ENCODE measurements at places on chromosomes 4 and X. TPM values are rescaled to one million over a fixed set of nuclear protein-coding genes. Genes with fewer than 3 reads are reported as not detected.

- H3K27me3 ChIP-seq, result no peaks in the 10 kb centered on the region
- no peaks in the 10 kb centered on the region for H3K4me1 ChIP-seq
- no peak overlapping the region for H3K4me3 ChIP-seq
- no peak overlapping the region for H3K27ac ChIP-seq
- no peak for DNase-seq
- no peaks in the 10 kb centered on the region for H3K36me3 ChIP-seq
Measured at GRCh38 chr4:165784672-165785071, 88.4 kb upstream of the TLL1 start.

Gene FHL1
- 8.1 TPM for total RNA-seq

- DNase-seq, result no peak
- no peaks in the 10 kb centered on the region for H3K36me3 ChIP-seq
- no peaks in the 10 kb centered on the region for H3K4me1 ChIP-seq
- H3K4me3 ChIP-seq, result no peak overlapping the region
- H3K27ac ChIP-seq, result no peak overlapping the region
Measured at GRCh38 chr4:9765091-9765490, 16.3 kb upstream of the DRD5 start.

GRCh38 chrX:445727-446126, 59.0 kb upstream of the PPP2R3B start:
- no peaks in the 10 kb centered on the region for H3K36me3 ChIP-seq
- no peak overlapping the region for H3K4me3 ChIP-seq
- H3K27me3 ChIP-seq, result no peaks in the 10 kb centered on the region
- no peak overlapping the region for H3K27ac ChIP-seq
- no peak for DNase-seq

- peak overlapping the region; percentile 73 for H3K27ac ChIP-seq
- no peak for DNase-seq
- H3K27me3 ChIP-seq, result no peaks in the 10 kb centered on the region
- no peaks in the 10 kb centered on the region for H3K4me1 ChIP-seq
- H3K4me3 ChIP-seq, result no peak overlapping the region
Measured at GRCh38 chrX:11427453-11428071, 134.3 kb downstream of the AMELX start.

DNA sequence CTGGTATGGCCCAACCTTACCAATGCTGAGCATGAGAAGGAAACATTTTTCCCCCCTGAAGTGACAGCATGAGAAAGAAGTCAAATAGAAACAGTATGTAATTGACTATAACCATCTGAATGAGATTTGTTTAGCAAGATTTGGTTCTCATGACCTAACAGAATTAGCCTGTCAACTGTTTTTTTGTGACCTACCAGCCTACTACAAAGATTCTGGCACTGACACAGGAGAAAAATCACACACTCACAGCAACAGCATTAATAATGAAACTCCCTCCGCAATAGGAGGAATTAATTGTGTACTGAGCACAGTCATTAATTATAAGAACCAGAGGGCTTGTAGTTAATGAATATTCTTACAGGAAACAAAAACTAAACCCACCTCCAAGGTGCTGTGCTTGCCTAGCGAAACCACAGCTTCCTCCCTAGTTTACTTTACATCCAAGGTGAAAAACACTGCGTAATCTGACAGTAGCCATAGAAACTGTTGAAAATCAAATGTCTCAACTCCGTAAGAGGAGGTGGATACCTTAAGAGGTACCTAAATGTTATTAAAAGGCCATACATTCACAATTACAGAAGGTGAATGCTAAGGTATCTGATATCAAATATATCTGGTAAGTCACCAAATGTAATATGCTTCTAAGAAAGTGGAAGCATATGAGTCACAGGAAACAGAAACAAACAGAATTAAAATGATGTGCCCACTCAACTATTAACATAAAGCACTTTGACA, 34.9 kb downstream of the MMRN1 start:
- H3K27me3 ChIP-seq, result no peaks in the 10 kb centered on the region
- no peak overlapping the region for H3K4me3 ChIP-seq
- H3K27ac ChIP-seq, result peak overlapping the region; percentile 3
- H3K4me1 ChIP-seq, result peaks cover 4% of the 10 kb centered on the region
- peak; percentile 63 for DNase-seq

DNA sequence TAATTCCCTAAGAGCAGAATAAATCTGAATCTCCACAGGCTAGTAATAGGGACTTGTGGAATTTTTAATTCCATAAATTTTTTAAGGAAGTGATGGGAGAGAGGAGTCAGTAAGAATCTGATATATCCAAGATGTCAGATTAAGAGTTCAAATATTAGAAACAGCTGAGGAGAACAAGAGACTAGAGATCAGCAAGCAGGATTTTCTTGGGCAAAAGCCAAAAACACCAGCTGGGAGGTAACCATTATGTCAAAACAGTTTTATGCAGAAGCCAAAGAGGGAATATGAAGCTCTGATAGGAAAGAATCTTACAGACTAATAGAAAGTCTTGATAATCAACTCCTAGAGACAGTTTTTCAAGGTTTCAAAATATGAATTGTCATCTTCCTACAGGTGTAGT, 72.2 kb upstream of the RBPJ start:
- DNase-seq, result no peak
- no peaks in the 10 kb centered on the region for H3K4me1 ChIP-seq
- H3K36me3 ChIP-seq, result no peaks in the 10 kb centered on the region

DNA sequence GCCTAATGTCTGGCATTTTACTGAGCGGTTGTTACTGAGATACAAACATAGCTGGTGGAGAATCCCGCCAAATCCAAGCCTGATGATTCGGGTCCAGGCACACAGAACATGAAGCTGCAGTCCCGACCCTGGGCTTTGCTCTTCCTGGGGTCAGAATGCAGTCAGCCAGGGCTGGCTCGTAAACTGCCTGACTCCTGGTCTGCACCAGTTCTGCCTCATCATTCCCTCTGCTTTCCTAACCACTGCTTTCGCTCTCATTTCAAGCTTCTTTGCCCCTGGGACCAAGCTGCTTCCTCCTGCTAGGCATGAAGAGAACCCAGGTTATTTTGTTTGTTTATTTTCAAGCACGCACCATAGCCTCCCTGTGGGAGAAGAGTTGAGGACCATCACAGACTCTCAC, 39.3 kb downstream of the GATB start:
- DNase-seq, result no peak
- H3K27ac ChIP-seq, result no peak overlapping the region
- no peaks in the 10 kb centered on the region for H3K4me1 ChIP-seq
- no peak overlapping the region for H3K4me3 ChIP-seq
- H3K36me3 ChIP-seq, result no peaks in the 10 kb centered on the region
- no peaks in the 10 kb centered on the region for H3K27me3 ChIP-seq

Gene P2RY8
- total RNA-seq, result 50.1 TPM

Gene GAR1
- total RNA-seq, result 63.9 TPM

DNA sequence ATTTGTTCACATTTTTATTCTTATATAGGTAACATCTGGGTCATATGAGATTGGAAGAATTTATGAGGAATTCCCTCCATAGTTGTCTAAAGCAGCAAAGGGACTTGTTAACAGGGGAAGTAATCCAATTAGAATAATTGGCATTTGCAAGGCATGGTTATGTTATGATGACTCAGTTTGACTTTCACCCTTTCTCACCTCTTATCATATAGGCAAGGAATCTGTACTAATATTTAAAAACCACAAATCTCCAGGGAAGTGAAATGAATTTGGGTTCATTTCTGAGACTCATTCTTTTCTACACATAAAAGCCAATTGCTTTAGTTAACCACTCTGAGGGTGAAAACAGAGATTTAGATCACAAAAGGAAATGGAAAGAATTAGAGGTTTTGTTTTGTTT, 281.5 kb upstream of the DKK2 start:
- DNase-seq, result no peak
- no peaks in the 10 kb centered on the region for H3K27me3 ChIP-seq
- no peaks in the 10 kb centered on the region for H3K36me3 ChIP-seq
- H3K27ac ChIP-seq, result no peak overlapping the region

DNA sequence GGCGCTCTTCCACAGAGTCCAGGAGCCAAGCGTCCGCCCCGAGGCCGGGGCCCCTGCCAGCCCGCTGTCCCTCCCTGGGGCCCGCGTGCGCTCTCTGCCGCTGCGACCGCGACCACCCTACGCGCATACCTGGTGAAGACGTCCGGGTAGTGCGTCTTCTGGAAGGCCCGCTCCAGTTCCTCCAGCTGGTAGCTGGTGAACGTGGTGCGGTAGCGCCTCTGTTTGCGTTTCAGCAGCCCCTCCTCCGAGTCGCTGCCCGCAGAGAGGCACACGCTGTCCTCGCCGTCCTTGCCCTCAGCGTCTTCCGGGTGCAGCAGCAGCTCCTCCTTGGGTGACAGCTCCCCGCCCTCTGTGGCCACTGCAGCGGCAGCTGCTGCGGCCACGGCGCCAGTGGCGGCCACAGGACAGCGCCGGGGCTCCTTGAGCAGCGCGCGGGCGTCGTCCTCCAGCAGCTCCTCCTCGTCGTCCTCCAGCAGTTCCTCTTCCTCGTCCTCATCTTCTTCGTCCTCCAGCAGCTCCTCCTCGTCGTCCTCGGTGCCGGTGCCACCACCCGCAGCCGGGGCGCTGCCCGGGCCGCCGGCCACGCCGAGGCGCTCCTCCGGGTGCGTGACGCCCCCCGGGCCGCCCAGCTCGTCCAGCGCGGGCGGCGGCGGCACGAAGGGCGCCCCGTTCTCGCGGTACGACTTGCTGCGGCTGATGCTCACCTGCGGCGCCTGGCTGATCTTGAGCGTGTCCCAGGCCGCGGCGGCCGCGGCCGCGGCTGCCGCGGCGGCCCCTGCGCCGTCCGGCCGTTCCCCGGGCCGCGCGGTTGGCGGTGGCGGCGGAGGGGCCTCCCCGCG, 2.8 kb downstream of the ARX start:
- H3K27me3 ChIP-seq, result peaks cover 10% of the 10 kb centered on the region
- no peak for DNase-seq
- no peak overlapping the region for H3K4me3 ChIP-seq
- no peak overlapping the region for H3K27ac ChIP-seq
- no peaks in the 10 kb centered on the region for H3K4me1 ChIP-seq

DNA sequence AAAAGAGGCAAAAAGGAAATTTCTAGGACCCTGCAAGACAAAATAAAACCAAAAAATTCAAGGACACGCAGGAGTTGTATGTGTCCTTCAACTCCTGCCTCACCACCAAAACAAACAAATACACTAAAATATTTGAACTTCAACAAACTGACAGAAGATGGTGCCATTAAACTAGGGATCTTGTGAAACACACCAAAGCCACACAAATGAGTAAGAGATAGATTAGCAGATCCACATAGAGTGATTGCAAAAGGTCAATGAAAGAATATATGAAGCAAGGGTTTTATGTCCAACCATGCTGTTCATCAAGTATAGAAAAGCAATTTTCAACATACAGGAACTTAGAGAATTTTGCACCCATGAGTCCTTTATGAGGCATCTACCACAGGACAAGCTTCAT, 40.1 kb upstream of the SCML1 start:
- H3K4me1 ChIP-seq, result no peaks in the 10 kb centered on the region
- no peaks in the 10 kb centered on the region for H3K27me3 ChIP-seq
- DNase-seq, result no peak
- no peak overlapping the region for H3K4me3 ChIP-seq
- H3K36me3 ChIP-seq, result no peaks in the 10 kb centered on the region

Gene MAGEA11
- total RNA-seq, result not detected

GRCh38 chrX:49174723-49175122, 3.0 kb downstream of the PLP2 start:
- no peak overlapping the region for H3K27ac ChIP-seq
- no peaks in the 10 kb centered on the region for H3K27me3 ChIP-seq
- peaks cover 3% of the 10 kb centered on the region for H3K36me3 ChIP-seq
- no peak overlapping the region for H3K4me3 ChIP-seq

Gene CSAG2
- not detected for total RNA-seq

Gene IL15
- total RNA-seq, result 1.0 TPM

- H3K27ac ChIP-seq, result no peak overlapping the region
- H3K36me3 ChIP-seq, result no peaks in the 10 kb centered on the region
- H3K27me3 ChIP-seq, result no peaks in the 10 kb centered on the region
- no peak for DNase-seq
- no peaks in the 10 kb centered on the region for H3K4me1 ChIP-seq
Measured at GRCh38 chr4:94995684-94996394, 238.1 kb downstream of the BMPR1B start.

DNA sequence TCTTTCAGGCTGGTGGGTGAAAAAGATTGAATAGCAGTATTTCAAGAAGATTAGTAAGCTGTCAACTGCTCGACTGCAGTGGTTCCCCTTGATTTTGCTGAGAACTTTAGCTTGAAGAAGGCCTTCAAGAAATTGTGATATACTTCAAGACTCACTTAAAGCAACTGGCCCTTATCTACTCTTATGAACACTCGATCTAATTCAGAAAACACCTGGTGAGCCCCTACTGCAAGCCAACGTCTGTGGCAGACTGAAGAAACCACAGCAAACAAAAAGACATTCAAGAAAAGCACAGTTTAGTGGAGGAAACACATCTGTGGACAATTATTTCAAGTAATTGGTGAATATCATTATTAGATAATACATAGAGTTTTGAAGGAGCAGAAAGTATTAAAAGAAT, 119.0 kb downstream of the INPP4B start:
- H3K27ac ChIP-seq, result no peak overlapping the region
- peaks cover 4% of the 10 kb centered on the region for H3K4me1 ChIP-seq
- no peaks in the 10 kb centered on the region for H3K27me3 ChIP-seq
- no peak for DNase-seq
- H3K36me3 ChIP-seq, result no peaks in the 10 kb centered on the region

DNA sequence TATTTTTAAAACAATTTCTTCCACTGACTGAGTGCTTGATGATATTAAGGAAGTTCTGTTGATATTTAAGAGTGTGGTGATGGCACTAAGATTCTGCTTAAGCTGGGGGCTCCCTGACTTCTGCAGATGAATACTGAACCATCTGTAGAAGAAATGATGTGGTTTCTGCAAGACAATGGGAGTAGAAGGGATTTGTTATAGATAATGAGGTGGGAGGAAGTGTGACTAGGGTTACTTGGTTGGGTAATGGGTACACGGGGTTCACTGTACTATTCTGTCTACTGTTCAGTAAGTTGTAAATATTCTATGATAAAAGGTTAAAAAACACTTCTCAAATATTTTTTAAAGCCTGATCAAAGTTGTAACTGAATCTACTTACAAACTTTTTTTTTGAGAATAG, 60.9 kb upstream of the TXK start:
- no peaks in the 10 kb centered on the region for H3K27me3 ChIP-seq
- H3K4me3 ChIP-seq, result no peak overlapping the region
- H3K36me3 ChIP-seq, result no peaks in the 10 kb centered on the region
- no peak overlapping the region for H3K27ac ChIP-seq
- no peak for DNase-seq

Gene GABRG1
- total RNA-seq, result not detected

Gene PNMA3
- total RNA-seq, result 1.1 TPM

Gene AFF2
- 0.33 TPM for total RNA-seq

DNA sequence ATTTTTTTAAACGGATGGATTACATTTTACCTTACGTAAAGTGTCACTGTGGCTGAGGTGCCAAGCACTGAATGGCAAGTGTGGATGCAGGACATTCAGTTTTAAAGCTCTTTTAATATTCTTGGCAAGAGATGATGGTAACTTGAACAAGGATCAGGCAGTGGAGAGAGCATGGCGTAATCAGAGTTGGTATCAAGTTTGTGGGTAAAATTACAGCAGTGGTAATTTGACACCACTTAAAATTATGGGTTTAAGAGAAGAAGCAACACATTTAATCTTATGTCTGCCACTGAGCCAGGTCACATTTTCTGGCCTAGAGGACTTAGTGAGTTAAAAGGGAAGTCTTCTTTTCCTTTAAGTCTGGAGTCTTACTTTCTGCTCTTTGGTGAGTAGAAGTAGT, 100.5 kb downstream of the NAA11 start:
- H3K27ac ChIP-seq, result no peak overlapping the region
- no peak for DNase-seq
- H3K4me1 ChIP-seq, result no peaks in the 10 kb centered on the region
- H3K36me3 ChIP-seq, result no peaks in the 10 kb centered on the region
- no peaks in the 10 kb centered on the region for H3K27me3 ChIP-seq

GRCh38 chrX:23797371-23798128, 14.6 kb downstream of the SAT1 start:
- DNase-seq, result no peak
- no peaks in the 10 kb centered on the region for H3K27me3 ChIP-seq
- no peak overlapping the region for H3K4me3 ChIP-seq
- H3K36me3 ChIP-seq, result no peaks in the 10 kb centered on the region
- no peaks in the 10 kb centered on the region for H3K4me1 ChIP-seq
- no peak overlapping the region for H3K27ac ChIP-seq

Data from CD8-positive, alpha-beta memory T cell (primary cell).